ENCODE measurements at places on chromosomes 7 and 10. TPM values are rescaled to one million over a fixed set of nuclear protein-coding genes. Genes with fewer than 3 reads are reported as not detected.

DNA sequence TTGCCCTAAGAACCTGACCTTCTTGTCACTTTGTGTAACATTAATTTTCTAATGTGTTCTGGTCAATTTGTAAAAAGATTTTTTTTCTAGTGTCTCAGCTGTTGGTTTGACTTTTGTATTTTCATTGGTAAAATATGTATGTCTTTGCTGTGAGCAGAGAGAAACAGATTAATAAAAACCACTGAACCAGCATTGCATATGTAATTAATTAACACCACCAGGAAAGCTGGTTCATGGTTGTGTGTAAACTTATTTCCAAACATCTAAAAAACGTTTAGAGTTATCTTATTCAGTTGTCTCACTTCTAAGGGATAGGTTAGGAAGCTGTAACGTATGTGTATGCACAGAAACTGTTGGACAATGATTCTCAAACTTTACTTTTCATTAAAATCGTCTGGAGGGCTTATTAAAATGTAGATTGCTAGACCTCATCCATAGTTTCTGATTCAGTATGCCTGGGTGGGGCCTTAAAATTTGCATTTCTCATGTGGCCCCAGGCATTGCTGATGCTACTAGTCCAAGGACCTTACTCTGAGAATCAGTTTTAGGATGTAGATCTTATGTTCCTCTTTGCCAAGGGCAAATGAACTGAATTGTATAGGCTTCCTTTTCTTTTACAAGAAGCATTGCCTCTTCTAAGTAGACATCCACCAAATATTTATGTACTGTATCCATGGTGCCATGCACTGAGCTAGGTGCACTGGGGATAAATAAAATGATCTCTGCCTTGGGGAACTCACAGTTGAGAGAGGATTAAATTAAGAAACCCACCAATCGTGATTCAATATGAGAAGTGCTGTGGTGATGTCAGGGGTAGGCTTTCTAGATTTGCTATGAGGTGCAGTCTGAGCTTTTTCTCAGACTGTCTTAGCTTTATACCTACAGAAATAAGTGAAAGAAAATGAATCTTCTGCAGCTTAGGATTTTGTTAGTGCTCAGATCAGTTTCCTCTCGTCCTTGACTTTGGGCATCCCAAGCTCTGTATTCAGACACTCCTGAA is 98.7 kb downstream of the AUTS2 start:
- DNase-seq = no peak

DNA sequence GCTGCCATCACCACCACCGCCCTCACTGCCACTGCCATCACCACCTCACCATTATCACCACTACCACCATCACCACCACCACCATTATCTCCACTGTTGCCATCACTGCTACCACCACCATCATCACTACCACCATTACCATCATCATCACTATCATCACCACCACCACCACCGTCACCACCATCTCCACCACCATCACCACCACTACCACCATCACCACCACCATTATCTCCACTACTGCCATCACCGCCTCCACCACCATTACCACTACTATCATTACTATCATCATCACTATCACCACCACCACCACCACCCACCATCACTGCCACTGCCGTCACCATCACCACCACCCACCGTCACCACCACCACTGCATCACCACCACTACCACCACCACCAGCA is 9.9 kb upstream of the COL13A1 start:
- no peak for DNase-seq

- no peak for DNase-seq
These were observed 160.6 kb upstream of the EEPD1 start for GRCh38 chr7:35992436-35992835.

DNA sequence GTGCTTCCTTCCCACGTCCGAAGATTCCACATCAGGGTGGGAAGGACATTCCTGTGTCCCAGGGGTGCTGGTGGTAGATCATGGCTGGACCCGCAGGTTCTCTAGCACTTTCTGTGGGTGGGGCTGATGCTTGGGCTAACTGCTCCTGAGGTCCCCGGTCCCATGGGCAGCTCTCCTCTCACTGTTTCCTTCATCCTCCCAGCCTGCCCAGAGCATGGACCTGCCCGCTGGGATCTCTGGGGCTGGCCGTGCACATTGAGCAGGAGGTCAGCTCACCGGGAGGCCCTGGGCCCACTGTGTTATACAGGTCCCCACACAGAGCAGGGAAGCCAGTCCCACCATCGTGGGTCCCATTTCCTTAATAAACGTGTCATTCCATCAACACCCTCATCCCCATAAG is 502.3 kb downstream of the TCERG1L start:
- DNase-seq = no peak

GRCh38 chr10:27752673-27753237 is 7.1 kb upstream of the MKX start:
- DNase-seq = no peak

DNA sequence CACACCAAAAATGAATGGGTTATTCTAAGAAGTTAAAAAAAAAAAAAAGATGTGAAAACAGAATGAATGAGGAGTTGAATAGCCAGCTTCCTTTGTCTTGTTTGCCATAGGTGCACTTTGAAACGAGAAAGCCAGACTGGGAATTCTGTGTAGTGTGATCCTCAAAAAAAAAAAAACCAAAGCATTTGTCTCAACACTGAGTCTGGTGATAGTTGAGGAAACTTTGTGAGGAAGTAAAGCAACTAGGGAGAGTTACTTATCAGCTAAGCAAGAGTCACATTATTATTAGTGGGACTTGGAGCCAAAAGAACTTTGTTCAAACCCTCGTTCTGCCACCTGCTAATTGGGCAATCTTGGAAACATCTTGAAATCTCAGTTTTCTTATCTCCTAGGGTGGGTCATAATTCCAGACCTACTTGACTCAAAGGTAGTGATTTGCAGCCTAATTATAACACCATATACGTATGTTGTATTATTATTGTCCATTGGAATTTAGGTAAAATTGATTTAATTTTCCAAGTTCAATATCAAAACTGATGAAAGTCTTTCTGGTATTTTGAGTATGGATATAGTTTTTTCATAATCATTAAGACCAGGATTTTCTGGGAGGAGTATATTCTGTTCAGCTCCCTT is 99.8 kb upstream of the GJD4 start:
- DNase-seq = no peak

DNA sequence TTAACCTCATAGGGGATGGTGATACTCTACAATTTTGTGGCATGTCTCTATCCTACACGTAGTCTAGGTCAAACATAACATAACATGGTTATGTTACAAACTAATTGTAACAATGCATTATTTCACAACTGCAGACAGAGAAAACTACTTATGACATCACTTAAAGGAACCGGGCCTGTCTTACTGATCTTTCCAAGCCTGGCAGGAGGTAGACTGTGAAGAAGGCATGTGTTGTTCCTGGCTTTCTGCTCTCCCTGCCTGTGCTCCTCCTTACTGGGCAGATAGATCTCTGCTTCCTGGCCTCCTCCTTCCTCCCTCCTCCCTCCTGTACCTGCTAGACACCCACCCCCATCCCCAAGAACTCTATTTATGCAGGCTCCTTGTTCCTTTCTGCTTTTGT is 5.4 kb downstream of the CACNB2 start:
- no peak for DNase-seq

DNA sequence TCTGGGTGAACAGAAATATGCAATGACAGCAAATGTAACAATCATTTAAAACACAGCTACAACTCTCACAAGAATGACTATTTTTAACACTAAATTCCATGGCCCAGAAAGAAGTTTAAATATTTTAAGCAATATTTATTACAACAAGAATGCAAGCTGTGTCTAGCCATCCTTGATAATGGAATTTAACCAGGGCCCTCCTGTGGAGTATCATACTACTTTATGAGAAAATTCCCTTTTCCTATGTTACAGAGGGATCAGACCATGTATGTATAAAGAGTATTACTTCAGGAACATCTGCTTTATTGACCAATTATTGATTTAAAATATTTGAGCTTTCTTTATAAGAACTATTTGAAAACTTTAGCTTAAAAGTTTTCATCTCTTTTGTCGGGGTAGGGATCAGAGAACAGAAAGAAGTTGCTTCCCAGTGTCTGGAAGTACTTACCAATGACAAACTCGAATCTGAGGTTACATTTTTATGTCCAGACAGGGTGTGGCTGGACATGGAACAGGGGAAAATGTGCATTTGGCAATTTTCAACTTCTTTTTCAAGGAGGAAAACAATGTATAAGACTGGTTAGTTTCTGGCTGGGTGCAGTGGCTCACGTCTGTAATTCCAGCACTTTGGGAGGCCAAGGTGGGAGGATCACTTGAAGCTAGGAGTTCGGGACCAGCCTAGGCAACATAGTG is 48.3 kb upstream of the NRBF2 start:
- DNase-seq = no peak

GRCh38 chr7:116663744-116664143 is 8.3 kb upstream of the MET start:
- no peak for DNase-seq

- DNase-seq = no peak
These were observed 219.6 kb downstream of the PHF14 start for GRCh38 chr7:11193131-11193867.

GRCh38 chr7:151010307-151011096 is 13.8 kb downstream of the ATG9B start:
- no peak for DNase-seq

DNA sequence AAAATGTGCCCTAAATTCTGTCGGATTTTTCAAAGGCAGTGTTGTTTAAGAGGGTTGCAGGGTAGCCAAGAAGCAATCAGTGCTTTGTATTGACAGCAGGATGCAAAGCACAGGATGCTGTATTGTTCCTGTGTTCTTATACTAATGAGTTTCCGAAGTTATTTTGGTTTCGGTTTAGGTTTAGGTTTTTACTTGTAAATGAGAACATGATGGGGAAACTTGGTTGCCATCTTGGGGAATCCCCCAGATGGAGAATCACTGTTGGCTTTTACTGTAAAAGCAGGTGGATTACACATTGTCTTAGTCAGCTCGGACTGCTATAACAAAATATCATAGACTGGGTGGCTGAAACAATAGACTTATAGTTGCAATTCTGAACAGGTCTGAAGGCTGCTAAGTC is 72.1 kb downstream of the INHBA start:
- DNase-seq = no peak

GRCh38 chr10:8039321-8039881 is 15.1 kb upstream of the GATA3 start:
- no peak for DNase-seq

GRCh38 chr10:24299578-24300260 is 90.8 kb downstream of the KIAA1217 start:
- DNase-seq = no peak

GRCh38 chr7:65809259-65809981 is 63.5 kb upstream of the VKORC1L1 start:
- no peak for DNase-seq

DNA sequence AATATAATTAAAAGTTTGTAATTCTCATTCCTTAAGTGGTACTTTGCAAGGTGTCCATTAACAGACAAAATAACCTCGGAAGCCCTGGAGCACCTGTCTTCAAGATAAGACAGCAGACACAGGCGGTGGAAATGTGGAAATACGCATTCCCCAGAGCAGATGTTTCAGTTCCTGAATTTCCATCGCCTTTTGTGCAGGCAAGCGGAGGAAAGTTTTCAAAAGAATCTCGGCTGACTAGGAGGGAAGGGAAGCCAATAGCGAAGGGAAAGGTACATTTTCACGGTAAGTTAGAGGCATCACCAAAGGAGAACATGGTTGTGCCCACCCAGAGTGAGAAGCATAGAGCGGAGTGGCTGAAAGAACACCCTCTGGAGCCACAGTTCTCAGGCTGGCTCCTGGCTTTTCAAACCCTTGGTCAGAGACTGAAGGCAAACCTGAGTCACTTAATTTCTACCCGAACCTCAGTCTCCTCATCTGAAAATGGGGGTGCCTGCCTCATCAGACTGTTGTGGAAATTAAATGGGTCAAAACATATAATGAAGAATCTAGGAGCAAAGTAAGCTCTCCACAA is 13.6 kb downstream of the CPA1 start:
- no peak for DNase-seq

- DNase-seq = no peak
These were observed 178.7 kb upstream of the PRPS1L1 start for GRCh38 chr7:18206331-18206730.

DNA sequence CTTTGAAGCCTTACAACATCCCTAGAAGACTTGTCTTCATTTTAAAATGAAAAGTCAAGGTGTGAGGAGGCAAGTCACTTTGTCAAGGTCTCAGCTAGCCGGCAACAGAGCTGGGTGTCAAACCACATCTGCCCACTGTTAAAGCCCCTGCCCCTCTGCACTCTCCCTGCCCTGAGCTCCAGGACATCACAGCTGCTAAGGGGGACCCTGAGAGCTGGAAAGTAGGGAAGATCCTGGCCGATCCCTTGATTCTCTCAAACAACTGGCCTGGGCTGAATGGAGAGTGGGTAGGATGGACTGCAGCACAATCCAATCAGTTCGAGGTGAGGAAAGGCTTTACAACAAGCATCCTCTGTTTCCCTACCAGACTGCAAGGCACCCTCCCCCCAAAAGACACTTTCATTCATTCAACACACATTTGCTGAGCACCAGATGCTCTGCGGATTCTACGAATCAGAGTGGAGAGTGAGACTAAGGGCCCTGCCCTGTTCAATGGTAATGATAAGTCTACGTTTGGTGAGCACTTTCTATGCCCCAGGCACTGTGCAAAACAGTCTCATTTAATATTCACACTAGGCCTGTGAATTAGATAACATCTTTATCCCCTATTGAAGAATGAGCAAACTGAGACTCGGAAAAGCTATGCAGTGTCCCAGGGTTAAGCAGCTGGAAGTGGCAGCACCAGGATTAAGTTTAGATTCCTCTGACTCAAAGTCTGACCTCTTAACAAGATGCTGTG is 148.1 kb downstream of the HERPUD2 start:
- no peak for DNase-seq

DNA sequence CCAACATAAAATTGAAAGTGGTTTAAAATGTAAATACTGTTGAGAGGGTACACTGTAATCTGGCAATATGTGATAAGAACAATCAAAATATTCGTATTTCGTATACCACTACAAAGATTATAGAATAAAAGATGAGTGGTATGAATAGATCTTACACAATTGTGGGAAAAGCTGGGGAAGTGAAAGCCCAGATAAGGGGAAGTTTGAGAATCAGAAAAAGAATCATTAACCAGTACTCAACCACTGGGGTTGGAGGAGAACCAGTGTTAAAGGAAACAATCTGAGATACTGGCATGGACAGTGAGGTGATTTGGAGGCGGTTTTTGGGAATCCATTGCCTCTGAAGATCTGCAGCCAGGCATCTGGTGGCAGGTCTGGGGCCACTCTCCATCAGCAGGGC is 59.7 kb upstream of the CDK14 start:
- no peak for DNase-seq

- peak; percentile 81 for DNase-seq
These were observed at the start of gene ADARB2 for GRCh38 chr10:1737222-1738061. Gene ADARB2, minus strand, starts transcription at chr10:1737525.

- DNase-seq = peak; percentile 47
These were observed 201.0 kb upstream of the TPK1 start for GRCh38 chr7:145036604-145037405.

- no peak for DNase-seq
These were observed 230.5 kb upstream of the MBL2 start for GRCh38 chr10:53003094-53003493.

- no peak for DNase-seq
These were observed 249.1 kb upstream of the PITRM1 start for GRCh38 chr10:3421537-3422257.

- no peak for DNase-seq
These were observed 11.7 kb downstream of the SEMA3C start for GRCh38 chr7:80907141-80907601.

The UNCX gene
- total RNA-seq = not detected

The CYTH3 gene
- 10.0 TPM for total RNA-seq

The KCNMA1 gene
- total RNA-seq = 0.54 TPM

The GPR37 gene
- total RNA-seq = 3.8 TPM

The WNT8B gene
- total RNA-seq = 0.10 TPM

The RNF32 gene
- 1.4 TPM for total RNA-seq

The SEMA4G gene
- total RNA-seq = 1.7 TPM

The OR2A7 gene
- not detected for total RNA-seq

The LRRN3 gene
- not detected for total RNA-seq

The ITPRID1 gene
- total RNA-seq = not detected
